Activated naive CD4-positive, alpha-beta T cell treated with anti-CD3 and anti-CD28 coated beads, Interleukin-2, amount 50 U/mL, for 72 hours (primary cell): ENCODE measurements at places on chromosomes 12 and 14. TPM values are rescaled to one million over a fixed set of nuclear protein-coding genes. Genes with fewer than 3 reads are reported as not detected.

MANSC4 gene
- not detected for total RNA-seq

TCL1B gene
- not detected for total RNA-seq

HSPB8 gene
- total RNA-seq, result not detected

COX8C gene
- not detected for total RNA-seq

LMNTD1 gene
- total RNA-seq, result not detected

A2ML1 gene
- not detected for total RNA-seq
